ENCODE measurements at places on chromosomes 13 and 19.

GRCh38 chr13:36858290-36858689 lies 39.3 kb downstream of the RFXAP start:
- no peak for DNase-seq

GRCh38 chr13:30435911-30436451 lies 13.7 kb downstream of the UBE2L5 start:
- DNase-seq: no peak

DNA sequence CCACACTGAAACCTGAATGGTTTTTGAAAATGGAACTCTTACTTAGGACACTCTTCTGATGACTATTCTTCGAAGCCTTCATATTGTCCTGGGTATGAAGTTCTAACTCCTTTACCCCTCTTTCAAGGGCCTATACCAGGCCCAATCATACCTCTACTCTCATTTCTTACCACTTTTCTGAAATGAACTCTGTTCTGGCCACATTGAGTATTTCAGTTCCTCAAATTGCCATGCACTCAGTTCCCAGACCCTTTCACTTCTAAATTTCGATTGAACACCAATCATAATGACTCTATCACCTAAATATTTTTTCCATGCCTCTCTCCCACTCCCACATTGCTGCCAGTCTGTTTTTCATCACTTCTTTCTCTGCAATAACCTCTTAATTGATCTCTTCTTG lies 53.7 kb downstream of the LACC1 start:
- no peak for DNase-seq

DNA sequence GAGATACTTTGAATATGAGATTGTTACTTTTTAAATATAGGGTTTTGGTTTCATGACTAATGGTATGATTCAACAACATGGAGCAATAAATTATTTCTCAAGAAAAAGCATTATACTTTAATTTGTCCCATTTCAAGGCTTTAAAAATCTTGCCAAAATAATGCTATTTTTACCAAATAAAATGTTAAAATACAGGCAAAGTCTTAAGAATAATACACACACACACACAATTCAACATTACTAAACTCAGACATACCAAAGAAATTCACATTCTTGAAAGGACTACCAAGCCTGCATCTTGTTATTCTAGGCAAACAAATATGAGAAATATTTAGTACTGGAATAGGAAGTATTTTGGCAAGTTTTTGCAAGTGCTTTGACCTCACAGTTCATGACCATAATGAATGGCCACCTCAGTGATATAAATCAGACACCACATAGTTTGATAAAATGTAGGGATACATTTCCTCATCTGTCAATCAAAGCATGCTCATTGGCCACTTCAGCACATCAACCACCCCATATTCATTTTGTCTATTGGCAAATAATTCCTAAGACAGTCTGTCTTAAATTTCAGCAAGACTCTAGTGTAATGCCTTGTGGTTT lies 107.2 kb downstream of the NALCN start:
- DNase-seq: no peak

GRCh38 chr19:13866463-13867046 lies 10.4 kb upstream of the NANOS3 start:
- DNase-seq: no peak

- no peak for DNase-seq
Measured at GRCh38 chr19:49395581-49396407, 7.7 kb downstream of the KASH5 start.

- DNase-seq: no peak
Measured at GRCh38 chr19:15701757-15702533, 25.9 kb upstream of the OR10H2 start.

DNA sequence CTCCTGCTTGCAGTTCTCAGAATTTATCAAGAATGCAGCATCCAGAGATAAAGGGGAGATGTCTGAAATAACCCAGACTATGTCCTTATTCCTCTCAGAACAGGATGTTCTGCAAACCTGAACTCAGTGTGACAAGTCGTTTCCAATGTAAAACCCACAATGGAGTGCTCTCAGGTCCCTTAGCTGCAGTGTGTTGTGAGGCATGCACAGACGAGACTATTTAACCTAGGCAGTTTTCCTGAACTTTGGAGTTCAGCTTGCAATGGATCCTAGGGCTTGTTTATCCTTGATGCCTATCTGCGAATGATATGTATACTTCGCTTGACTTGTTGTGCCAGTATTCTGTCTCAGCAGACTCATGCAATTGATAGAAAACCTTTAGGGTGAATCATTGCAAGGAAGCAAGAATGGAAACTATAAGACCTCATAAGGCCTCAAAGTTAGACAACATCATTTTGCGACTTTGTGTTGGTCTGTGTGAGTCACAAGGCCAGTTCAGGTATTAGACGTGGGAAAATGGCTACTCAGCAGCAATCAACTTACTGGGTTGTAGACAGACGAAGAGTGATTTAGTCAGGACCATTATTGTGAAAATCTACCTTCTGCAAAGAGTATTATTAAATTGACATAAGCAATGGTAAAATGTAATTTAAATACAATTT lies 2439.9 kb upstream of the PCDH20 start:
- no peak for DNase-seq

GRCh38 chr19:19579533-19580361 lies 38.7 kb downstream of the PBX4 start:
- no peak for DNase-seq

GRCh38 chr13:42985312-42986175 lies 6.5 kb downstream of the EPSTI1 start:
- DNase-seq: no peak

DNA sequence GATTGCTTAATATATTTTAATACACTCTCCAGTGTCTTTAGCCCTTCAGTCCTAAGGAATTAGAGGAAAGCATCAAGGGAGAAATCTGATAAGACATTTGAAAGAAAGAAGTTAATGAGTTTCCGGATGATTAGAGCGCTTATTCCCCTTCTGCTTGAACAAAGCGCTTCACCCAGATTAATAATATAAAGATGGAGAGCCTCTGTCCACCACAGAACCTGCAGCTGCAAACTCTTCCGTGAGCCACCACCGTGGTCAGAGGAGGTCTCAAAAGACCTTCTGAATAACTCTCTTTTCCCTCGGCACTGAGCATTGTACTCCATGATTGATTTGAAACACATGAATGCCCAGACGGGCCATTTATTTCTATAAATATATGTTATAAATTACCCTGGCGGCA lies 14.2 kb upstream of the TUBGCP3 start:
- no peak for DNase-seq

- DNase-seq: no peak
Measured at GRCh38 chr13:84290386-84290785, 408.1 kb upstream of the SLITRK1 start.

GRCh38 chr13:100323937-100324336 lies 235.0 kb downstream of the PCCA start:
- DNase-seq: no peak

GRCh38 chr19:41428481-41428859 lies 1.3 kb upstream of the B3GNT8 start:
- no peak for DNase-seq

- no peak for DNase-seq
Measured at GRCh38 chr13:50257646-50258045, 242.4 kb downstream of the KCNRG start.

- peak; percentile 16 for DNase-seq
Measured at GRCh38 chr13:39892721-39893685, 237.5 kb downstream of the COG6 start.

DNA sequence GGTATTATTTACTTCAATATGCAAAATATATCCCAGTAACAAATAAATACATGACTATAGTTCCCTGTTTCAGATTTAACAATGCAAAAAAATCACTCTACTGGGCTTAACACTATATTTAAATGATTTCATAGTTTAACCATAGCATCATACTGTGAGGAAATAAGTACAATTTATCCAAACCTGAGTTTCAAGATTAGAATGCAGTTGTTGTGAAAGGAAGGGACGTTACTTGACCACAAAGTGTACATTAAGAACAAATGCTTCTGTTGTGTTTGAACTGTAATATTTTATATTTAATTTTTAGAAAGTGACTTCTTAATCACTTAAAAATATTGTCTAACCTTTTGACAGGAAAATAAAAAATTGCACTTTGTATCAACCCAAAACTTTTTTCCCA lies 1747.9 kb upstream of the SPRY2 start:
- DNase-seq: no peak

- DNase-seq: no peak
Measured at GRCh38 chr19:55494172-55494761, 6.0 kb downstream of the SSC5D start.

- no peak for DNase-seq
Measured at GRCh38 chr13:81246556-81246955, 905.6 kb upstream of the SPRY2 start.

- no peak for DNase-seq
Measured at GRCh38 chr13:22903301-22903700, 277.5 kb upstream of the SGCG start.

GRCh38 chr13:79742923-79743322 lies 262.0 kb downstream of the NDFIP2 start:
- no peak for DNase-seq

DNA sequence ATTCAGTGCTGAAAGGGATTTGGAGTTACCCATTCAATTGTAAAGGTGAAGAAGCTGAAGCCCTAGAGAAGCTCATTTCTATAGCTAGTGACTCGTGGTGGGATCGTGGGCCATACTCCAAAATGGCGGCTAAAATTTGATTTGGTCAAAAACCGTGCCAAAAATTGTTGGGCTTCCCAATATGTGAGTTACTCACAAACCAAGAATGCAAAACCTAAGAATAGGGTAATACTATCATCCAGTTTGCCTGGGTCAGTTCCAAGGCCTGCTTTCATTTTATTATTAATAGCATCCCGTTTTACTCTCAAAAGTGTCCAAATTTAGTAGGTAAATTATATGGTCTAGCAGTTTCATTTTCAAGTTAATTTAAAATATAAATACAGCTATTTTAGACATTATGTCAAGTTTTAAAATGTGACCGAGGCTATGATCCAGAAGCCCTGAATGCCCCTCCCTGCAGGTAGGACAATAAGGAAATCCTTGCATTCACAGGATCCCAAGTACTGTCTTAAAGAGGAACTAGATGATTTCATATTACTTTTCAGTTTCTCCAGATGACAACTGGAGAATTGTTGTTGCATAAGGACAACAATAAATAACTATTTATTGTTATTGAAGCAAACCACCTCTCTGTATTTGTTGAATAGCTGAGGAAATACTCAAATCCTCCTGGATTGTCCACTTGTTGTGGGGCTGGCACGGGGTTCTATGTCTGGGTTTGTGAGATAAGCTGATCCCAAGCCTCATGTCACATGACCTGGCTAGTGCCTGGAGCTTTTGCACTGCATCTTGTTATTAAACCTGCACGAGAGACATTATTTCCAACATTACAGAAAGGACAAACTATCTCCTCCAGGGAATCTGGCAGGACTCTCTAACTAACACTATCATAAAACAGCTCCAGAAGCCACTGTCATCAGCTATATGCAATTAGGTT lies 11.6 kb upstream of the RAP2A start:
- DNase-seq: no peak

DNA sequence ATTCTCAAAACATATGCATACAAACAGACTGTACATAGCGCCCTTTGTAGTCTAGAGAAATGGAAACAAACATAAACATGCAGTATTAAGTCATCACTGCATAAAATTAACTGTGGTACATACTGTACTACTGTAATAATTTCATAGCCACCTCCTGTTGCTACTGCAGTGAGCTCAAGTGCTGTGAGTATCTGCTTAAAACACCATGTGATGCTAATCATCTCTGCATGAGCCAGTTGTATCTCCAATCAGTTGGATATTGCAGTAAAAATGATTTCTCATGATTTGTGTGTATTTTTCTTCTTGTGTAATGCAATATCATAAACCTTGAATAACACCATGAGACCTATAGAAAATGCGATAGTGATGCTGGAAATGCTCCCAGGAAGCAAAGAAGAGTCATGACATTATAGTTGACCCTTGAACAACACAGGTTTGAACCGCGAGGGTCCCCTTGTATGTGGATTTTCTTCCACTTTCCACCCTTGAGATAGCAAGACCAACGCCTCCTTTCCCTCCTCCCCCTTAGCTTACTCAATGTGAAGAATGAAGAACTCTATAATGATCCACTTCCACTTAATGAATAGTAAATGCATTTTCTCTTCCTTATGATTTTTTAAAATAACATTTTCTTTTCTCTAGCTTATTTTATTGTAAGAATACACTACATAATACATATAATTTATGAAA lies 4.1 kb downstream of the TNFSF13B start:
- no peak for DNase-seq

DNA sequence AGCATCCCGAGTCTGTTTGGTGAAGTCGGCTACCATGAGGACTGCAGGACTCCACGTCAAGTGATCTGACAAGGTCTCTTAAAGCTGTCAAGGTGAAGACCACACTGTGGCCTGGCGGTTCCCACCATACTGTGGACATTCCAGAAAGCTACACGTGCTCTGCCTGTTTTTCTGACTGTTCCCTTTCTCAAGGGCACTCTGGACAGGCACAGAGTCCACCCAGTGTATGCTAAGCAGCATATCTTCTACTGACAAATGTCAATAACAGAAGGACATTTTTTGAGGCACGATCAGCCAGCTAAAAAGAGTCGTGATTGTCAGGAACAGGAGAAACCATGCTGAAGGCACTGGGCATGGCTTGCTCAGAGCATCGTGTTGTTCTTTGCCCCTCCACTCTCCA lies 12.8 kb upstream of the WASF3 start:
- no peak for DNase-seq

DNA sequence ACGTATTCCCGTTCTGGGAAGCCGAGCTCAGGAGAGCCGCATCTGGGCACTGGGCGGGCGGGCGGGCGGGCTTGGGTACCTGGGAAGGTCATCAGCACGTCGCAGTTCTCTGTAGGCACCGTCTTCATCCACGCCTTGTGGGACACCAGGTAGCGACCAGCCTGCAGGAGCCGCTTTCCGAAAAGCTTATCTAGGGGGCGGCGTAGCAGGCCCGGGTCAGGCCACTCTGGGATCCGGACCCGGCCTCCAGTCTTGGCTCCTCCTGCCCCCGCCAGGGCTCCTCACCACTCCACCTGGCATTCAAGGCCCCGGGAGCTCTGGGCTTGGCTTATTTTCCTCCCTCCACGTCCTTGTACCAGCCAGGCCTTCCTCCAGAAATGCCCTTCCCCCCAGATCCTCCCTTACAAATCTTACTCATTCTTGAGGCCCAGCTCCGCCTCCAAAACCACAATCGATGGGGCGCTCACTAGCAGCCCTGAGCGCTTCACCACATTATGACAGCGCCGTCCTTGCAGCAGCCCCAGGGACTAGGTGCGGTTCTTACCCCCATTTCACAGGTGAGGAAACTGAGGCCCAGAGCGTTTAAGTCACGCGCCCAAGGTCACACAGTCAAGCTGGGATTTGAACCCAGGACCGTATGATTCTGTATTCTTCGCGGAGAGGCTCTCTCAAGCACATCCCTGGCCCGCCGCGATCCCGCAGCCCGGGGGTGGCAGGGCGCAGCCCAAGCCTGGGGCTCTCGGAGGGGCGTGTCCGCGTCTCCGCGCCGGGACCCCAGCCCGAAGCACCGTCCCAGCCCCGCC lies 843 bp downstream of the ANO8 start:
- peak; percentile 80 for DNase-seq

GRCh38 chr19:29685326-29685725 lies 20.1 kb downstream of the PLEKHF1 start:
- DNase-seq: no peak

GRCh38 chr13:43054803-43055802 lies 31.7 kb downstream of the DNAJC15 start:
- DNase-seq: peak; percentile 21
